HS-5 (cell line): ENCODE measurements at places on chromosomes 6 and 20.
A peak's percentile ranks its signal among the peaks of the same experiment; 100 is the strongest.

- DNase-seq = no peak
Observed at GRCh38 chr6:143253586-143253985, 192.9 kb downstream of the AIG1 start.

GRCh38 chr20:20407891-20408805 is 40.2 kb downstream of the INSM1 start:
- DNase-seq = no peak

DNA sequence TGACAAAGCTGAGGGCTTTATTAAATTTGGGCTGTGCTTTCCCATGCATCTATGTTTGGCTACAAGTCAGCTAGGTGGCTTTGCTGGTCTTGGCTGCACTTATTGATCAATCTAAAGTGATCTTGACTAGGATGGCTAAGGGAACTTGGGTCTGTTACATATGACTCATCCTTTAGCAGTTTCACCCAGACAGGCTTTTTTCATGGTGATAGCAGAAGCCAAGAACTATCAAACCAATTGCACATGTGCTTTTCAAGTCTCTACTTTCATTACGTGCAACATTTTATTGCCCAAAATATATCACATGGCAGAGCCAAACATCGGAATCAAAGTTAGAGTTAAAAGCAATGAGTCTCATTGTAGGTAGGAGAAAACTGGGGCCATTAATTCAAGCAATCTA is 626.3 kb downstream of the TENT5A start:
- no peak for DNase-seq

DNA sequence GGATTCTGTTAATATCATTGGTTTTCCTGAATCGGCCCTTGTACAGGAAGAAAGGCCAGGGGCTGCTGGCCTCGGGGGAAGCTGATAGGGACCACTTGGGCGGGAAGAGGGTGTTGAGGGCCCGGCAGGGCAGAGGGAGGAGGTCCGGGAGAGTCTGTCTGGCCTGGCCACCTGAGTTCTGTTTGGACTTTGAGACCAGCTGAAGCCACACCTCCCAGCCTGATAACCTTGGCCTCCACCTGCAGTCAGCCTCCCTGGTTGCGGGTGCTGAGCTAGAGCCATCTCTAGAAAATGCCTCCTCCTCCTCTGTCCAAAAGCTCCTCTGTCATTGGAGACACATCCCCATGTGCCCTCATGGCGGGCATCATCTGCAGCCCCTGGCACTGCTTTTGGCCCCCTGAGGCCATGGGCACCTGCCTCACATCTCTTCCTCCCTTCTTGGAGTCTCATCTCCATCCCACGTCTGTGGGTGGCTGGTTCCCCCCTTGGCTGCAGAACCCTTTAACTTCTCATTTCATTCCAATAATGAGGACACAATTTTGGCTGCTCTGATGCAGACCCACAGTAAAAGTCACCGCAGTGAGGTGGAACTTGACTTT is 16.6 kb downstream of the APCDD1L start:
- DNase-seq = no peak

GRCh38 chr20:16526433-16527380 is 46.5 kb downstream of the KIF16B start:
- no peak for DNase-seq

DNA sequence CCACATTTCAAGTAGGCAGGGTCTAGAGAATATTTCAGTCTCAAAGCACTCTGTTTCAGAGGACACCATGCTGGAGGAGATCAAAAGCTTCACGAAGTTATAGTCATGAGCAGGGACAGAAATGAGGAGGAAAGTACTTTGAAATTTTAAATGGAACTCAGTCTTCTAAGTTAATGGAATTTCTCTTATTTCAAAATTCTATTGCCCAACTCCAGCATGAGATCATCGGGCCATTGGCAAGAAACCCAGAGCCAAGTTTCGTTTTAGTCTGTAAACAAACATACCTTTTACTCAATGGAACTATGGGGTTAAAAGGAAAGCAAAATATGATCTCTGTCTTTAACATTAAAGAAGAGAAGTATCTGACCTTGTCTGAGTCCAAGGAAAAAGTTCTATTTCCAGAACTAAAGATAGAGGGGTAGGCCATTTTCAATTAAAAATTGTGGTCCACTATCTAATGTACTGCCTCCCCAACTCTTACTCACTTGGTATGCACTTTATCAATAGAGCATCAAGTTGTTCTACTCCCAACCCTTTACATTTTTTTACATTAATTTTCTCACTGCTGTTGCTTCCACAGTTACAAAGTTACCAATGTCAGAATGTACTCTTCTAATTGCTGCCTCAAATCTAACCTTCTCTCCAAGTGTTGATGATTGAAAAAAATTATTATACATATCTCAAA is 235.3 kb upstream of the NRSN1 start:
- DNase-seq = peak; percentile 52

DNA sequence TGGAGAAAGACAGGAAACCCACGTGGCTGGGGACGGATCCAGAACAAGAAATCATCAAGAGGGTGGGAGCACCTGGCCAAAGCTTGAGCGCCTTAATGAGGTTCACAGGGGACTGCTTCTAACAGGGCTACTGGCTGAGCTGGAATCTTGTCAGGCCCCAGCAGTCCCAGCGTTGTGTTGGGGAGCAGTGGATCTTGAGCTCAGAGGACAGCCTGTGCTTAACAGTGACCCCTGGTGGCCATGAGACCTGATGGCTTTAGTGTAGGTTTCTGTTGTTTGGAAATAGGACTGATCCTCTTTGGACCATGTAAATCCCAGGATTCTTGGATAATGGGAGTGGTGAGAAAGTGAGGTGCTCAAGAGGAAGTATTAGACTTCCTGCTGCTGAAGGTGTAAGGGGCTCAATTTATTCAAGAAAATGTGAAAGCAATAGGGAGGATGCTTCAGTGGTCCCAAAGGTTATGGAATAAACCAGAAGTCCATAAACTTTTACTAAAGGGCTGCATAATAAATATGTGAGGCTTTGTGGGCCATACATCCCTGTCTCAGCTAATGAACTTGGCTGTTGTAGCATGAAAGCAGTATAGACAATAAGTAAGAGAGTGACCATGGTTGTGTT is 216.2 kb downstream of the NFATC2 start:
- no peak for DNase-seq

DNA sequence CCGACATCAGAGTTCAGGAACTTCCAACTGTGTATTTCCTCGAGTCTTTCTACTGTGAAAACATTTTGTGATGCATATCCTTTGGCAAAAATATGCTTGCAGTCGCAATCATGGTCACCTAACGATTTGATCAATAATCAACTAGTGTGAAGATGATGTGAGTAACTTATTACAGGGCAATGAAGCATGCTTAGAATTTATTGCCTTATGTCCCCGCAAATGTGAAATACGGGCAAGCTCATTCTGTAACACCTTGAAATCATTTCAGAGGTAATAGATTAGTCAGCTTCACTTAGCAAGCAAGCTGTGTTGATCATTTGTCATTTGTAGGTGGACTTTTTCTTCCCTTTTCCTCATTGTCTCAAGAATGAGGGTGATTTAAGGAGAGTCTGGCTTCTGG is 67.9 kb upstream of the DOK5 start:
- no peak for DNase-seq

DNA sequence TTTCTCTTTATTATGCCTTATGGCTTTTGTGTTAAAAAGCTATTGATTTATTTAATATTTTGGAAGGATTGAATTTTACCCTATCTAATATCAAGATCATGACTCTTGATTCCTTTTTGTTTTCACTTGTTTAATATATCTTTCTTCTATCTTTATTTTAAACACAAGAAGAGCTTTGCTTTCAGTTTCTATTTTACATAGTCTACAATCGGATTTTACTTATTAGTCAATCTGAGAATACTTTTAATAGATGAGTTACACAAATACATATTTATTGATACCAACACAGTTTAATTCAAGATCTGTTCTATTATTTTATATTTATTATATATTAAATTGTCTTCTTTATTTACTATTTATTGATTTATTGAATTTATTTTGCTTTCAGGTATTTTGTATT is 218.8 kb downstream of the ESR1 start:
- DNase-seq = no peak

GRCh38 chr6:105136431-105137350 is 43.1 kb downstream of the POPDC3 start:
- DNase-seq = peak; percentile 29

DNA sequence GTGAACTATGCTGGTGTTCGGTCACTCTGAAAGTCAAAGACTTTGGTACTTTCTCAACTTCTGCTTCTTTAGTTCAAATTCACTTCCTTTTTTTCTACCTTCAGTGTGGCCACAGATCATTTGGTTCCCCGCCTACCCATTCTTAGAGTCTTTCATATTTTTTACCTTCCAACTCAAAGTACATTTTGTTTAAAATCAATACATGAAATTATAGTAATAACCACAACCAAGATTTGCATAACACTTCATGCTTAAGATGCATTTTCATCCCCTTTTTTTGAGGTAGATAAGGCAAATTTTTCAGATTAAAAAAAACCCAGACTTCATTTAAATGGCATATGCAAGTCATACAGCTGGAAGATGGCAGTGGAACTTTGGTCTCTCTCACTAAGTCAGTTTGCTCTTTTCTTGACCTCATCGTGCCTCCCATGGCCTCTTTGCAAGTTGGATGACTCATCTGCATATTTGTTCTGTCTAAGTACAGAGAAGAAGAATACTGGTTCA is 11.9 kb upstream of the CNR1 start:
- DNase-seq = no peak

DNA sequence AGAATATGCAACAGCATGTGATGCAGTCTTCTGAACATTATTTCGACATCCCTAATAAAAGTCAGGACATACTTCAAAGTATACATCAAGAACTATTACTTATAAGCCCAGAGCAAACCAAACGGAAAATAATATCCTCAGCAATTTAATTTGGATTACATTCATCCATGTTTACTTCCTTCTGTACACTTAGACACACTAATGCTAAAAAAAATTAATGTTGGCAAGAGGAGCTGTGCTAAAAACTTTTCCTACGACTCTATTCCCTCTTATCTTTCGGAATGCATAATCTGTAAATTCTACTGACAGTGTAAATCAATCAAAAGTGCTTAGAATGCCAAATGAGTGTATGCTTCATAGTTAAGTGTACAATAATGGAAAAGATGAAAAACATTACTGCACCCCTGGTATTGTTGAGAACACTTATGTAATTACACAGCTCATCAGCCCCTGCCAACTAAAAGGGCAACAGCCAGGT is 301.2 kb upstream of the HSF2 start:
- no peak for DNase-seq
